NCI-H1092 (cell line): ENCODE measurements at places on chromosomes 7 and 10.

DNA sequence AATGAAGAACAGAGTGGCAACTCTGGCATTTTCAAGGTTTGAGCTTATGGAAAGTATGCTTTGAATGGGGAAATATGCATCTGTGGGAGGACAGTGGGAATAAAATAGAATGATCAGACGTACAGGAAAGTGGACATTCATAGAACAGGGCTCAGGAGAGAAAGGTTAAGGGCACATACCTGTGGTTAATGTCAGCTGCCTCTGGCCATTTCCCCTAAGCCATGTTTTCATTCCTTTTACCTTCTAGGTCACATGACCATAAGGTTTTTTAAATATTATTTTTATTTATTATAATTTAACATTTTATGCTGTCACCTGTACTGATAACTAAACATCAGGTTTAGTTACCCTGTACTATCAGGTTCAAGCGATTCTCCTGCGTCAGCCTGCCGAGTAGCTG is 52.8 kb downstream of the LRRC4 start:
- no peak for DNase-seq

DNA sequence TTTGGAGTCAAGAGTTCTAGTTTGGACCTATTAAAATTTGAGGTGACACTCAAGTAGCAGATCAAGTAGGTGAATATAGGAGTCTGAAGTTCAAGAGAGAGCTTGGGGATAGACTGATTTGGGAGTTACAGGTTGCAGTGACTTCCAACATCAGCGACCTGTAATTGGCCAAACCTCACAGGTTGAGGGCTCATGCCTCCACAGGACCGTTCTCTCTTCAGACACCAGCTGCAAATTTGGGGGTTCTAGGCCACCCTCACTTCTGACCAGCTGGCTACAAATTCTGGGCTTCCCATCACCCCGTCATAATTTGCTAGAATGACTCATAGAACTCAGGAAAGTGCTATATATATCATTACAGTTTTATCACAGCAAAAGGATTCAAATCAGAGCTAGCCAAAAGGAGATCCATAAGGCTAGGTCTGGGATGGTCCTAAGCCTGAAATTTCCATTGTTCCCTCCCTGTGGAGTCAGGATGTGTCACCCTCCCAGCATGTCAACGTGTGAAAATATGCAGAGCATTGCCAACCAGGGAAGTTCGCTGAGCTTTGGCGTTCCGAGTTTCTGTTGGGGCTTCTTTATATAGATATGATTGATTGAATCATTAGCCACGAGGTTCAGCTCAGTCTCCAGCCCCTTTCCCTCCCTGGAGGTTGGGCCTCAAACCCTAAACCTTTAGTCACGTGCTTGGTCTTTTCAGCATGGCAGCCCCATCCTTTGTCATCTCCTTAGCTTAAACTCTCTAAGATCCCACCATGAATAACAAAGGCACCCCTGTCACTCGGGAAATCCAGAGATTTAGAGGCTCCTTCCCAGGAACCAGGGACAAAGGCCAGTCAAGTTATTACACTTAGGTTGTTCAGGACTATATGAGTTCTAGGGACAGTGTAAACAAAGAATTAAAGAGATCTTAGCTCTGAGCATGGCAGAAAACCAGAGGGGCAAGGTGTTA is 20.7 kb upstream of the ZNF212 start:
- DNase-seq = no peak

DNA sequence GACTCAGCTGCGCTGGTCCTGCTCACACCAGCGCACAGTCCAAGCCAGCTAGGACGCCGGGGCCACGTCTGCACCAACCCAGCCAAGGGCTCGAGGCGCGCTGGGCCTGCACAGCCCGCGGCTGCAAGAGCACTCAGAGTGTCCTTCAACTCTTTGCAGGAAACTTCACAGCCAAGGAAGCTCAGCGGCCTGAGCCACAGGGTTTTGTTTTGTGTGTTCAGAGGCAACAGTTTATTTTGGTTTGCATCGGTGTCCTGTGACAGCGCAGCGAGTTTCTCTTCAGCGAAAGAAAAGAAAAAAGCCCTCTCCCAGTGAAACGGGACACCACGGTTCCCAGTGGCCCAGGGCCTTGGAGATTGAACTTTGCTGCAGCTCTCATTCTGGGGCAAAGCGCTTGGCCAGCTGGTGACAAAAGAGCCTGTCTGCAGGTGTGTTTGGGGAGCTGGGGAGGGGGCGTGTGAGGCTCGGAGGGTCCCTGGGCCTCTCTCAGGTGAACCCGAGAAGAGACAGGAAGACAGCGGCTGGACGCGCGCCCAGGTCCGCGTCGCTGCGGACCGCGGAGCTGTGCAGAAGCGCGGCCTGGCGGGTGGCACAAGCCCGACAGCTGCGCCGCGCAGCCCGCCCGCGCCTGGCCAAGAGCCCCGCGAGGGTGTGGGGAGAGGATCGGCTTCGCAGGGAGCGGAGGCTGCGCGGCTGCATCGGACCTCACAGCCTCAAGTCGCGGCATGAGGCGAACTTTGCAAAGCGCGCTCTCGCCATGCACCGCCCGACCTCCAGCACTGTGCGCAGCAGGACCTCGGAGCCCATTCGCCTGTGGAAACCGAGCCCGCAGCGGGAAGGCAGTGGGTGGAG is 922 bp downstream of the CXCL12 start:
- no peak for DNase-seq

DNA sequence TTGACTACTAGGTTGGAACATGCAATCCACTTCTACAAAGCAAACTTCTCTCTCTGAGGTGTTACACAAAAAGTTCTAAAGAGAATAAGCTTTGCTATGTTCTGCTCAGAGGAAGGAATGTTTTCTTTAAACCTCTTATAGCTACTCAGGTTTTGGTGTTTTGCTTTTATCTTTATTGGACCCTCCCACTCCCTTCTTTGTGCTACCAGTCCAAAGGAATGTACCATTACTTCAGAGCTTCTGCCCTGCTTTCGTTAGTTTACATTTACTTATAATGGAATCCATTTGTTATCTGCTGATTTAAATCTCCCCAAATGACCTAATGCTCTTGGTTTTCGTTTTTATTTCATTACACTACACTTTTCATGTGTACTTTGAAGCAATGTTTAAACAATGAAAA is 154.9 kb downstream of the ATE1 start:
- DNase-seq = no peak

- no peak for DNase-seq
Observed at GRCh38 chr7:84060000-84060399, 134.6 kb downstream of the SEMA3A start.

GRCh38 chr10:78148216-78148960 is 114.7 kb downstream of the RPS24 start:
- DNase-seq = no peak

GRCh38 chr7:2254429-2255144 is 12.6 kb downstream of the NUDT1 start:
- no peak for DNase-seq

- no peak for DNase-seq
Observed at GRCh38 chr7:134892963-134893362, 93.3 kb upstream of the AGBL3 start.

DNA sequence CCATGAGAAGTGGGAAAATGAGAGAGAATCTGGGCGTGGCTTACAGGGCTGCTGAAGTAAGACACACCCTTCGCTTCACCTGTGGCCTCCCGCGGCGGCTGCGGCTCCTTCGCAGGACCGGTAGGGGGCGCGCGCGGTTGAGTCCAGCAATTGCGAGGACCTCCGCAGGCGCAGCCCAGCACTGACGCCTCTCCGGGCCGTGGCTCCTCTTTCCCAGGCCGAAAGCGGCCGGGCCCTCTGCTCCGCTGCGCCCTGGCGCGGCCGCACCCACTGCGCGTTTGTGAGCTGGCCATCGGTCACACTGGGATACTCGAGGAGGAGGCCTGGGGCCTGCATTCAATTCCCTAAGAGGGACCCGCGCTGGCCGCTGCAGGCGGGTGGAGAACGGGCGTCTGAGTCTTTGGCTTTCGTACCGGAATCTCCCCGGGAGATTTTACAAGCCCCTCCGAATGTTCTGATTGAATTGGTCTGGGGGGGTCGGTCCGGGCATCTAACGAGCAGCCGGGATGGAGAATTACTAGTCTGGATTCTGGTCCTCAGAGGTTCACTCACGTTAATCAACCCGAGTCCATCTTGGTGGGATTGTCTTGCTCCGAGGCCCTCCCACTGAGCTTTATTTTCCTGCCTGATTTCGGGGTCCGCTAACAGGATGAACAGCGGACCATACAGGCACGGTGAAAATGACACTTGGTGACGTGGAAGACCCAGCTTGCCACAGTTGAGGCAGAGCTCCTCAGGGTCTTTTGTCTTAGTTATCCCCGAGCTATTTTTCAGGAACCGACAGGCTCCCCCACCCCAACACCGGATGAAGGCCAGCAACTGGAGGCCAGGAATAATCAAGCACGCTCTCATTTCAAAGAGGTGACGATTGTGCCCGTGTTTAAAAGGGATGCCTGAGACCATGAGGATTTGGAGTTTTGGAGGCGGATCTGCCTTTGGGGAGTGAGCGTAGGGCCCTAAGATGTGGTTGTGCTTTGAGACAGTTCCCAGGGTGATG is at the start of gene LRRD1:
TSS of gene LRRD1 (minus strand) at position 215 of the 997 bp plus-strand sequence. CDS start 13,940 bp downstream, outside the sequence.
- peak; percentile 73 for DNase-seq

GRCh38 chr10:86073199-86073977 is 293.2 kb downstream of the GRID1 start:
- no peak for DNase-seq

- no peak for DNase-seq
Observed at GRCh38 chr10:14481752-14482151, 151.0 kb upstream of the FRMD4A start.
